ENCODE measurements at places on chromosomes 3 and 15.

GRCh38 chr3:186361762-186362536, at the start of gene DGKG:
Gene DGKG, minus strand, starts transcription at chr3:186362234. Its CDS starts 41,775 bp downstream, at chr3:186320459.
- DNase-seq: peak; percentile 61

GRCh38 chr3:167886690-167887089, 151.2 kb downstream of the SERPINI1 start:
- DNase-seq: no peak

DNA sequence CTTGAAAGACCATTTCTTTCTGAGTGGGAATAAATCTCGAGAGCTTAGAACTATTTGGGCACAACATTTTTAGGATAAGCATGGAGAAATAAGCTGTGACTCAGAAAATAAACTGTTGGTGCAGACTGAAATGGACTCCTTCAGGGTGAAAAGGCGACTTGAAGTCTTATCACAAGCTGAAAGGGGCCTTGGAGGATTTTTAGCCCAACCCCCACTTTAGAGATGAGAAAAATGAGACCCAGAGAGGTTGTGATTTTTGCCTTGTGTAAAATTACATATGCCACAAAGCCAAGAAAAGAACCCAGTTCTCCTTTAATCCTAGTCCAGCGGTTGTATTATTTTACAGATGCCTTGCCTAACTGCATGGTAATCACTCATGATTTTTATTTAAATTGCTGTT, 1.5 kb downstream of the ATP1B3 start:
- no peak for DNase-seq

DNA sequence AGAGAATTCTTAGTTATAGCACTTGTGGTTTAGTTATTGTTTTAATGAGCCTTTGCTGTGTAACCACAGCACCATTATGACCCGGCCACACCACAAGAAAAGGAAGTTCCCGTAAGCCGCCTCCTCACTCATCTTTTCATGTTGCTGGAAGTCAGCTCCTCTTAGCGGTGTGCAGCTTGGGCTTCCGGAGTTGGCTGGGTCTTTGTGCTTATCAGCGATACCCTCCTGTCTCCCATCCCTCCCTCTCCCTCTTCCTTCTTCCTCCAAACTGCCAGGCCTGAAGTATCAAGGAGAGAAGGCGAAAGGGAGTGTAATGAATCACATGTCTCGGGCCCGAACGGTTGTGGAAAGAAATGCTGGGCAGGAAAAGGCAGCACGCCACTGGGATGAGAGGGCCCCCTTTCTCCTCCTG, 353.5 kb downstream of the MCTP2 start:
- DNase-seq: no peak

- no peak for DNase-seq
These were observed 48.0 kb downstream of the SMAD6 start for GRCh38 chr15:66749841-66750575.

DNA sequence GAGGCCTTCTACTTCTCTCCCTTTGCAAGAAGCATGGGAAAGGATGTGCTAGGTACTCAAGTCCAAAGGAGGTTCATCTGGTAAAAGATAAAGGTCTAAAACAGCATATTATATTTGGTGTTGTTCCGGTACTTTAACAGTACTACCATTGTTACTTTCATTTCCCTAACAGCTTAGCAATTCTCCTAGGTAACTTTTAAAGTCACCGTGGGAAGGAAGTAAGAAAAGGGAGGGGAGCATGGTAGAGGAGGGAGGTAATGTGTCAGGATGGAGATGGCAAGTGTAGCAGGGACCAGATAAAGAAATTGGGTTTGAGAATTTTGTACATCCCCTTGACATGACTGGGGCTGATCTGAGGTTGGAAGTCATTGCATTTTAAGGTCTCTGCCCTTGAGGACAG, 89.4 kb upstream of the SKOR1 start:
- no peak for DNase-seq

- no peak for DNase-seq
These were observed 273.3 kb upstream of the ZPLD1 start for GRCh38 chr3:102161384-102162006.
